ENCODE measurements at places on chromosomes 7 and 10. TPM values are rescaled to one million over a fixed set of nuclear protein-coding genes. Genes with fewer than 3 reads are reported as not detected.

COL1A2 gene
- 0.26 TPM for total RNA-seq

- DNase-seq: no peak
Observed at GRCh38 chr7:27973625-27974024, 207.0 kb downstream of the JAZF1 start.

GRCh38 chr10:70122742-70123141, 9.9 kb downstream of the AIFM2 start:
- no peak for DNase-seq

GRCh38 chr7:13991791-13992595, 2.5 kb upstream of the ETV1 start:
- DNase-seq: no peak

OR2A7 gene
- not detected for total RNA-seq

- peak; percentile 6 for DNase-seq
Observed at GRCh38 chr10:47277352-47278151, 22.4 kb upstream of the GDF10 start.

GRCh38 chr7:17706734-17707133, 233.6 kb downstream of the SNX13 start:
- DNase-seq: peak; percentile 74

GRCh38 chr7:7576344-7576743, 9.7 kb downstream of the MIOS start:
- DNase-seq: no peak

TLX1 gene
- not detected for total RNA-seq

GRCh38 chr7:83457022-83457892, 191.7 kb downstream of the SEMA3E start:
- DNase-seq: no peak

DNA sequence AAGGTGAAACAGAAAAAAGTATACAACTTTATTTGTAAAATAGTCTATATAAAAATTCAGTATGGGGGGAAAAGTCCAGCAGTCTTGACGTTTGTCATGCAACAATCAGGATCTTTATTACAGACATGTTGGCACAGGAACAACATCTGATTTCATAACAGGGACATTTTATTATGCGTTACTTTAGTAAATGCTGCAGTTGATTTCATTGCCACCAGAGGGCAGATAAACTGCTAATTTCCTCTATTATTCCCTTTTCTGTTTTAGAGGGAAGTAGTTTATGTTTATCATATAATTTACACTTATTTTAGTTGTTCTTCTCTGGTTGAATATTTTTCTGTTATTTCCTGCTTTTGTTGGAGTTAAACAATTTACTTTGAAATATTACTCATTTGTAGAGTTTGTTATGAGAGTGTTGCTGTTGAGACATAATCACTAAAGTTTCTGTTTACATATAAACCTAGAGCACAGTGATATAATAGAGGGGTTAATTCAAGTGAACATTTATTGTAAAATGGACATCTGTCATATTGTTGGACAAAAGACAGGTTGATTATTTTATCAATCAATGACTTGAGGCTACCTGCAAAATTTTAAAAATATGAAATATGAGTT, 3.3 kb downstream of the PLXDC2 start:
- DNase-seq: peak; percentile 38

DNA sequence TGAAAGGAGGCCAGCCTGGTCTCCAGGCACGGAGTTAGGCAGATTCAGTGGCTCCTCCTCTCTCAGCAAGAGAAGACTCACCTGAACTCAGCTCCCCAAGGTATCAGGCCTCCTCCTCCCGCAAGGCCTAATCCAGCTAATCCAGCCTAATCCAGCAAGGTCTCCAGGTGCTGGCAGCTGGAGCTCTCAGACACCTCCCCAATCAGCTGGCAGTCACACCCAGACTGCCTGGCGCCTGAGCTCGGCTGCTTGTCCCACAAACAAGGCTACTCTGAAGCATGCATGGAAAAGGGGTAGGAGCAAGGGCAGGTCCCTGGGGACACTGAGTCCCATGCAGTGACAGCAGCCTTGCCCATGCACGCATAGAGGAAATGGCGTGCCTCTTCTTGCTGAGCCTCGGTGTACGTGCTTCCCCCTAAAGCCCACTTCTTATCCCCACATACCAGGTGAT, 3.3 kb upstream of the OPN4 start:
- DNase-seq: no peak

DNA sequence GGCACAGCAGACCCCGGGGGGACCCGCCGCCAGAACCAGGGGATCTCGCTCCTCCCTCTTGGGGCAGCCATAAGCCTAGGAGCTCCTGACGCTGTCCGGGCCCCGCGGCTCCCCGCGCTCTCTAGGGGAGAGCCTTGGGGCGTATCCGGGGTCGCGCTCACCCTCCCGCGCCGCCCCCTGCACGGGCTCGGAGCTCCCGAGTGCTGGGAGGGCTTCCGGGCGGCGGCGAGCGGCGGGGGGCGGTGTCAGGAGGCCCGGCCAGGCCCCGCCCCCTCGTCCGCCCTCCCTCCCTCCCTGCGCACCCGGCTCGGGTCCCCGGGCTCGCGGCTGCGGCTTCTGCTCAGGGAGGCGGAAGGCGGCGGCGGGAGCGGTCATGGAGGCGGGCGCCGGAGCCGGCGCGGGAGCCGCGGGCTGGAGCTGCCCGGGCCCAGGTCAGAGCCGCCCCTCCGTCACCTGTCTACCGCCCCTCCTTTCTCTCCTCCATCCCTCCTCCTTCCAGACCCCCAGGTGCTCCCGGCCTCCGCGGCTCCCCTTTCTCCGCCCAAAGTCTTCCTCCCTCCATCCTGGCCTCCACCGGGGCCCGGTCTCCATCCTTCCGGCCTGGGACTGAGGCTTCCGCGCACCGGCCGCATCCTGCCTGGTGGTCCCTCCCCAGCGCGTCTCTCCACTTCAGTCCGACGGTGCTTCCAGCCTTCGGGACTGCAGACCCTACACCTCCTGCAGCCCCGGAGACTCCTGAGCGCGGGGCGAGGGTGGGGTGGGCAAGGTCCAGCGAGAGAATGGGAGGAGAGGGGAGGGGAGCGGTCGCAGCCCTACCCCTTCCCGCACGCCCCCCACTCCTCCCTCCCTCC, at the start of gene CCDC136:
Gene CCDC136 (plus strand): TSS at position 848 of the 851 bp plus-strand sequence. CDS start 444 bp downstream, outside the sequence.
- DNase-seq: peak; percentile 40

GRCh38 chr7:130940907-130941306, 206.9 kb upstream of the KLF14 start:
- no peak for DNase-seq

- peak; percentile 48 for DNase-seq
Observed at GRCh38 chr7:131583430-131583829, 27.0 kb upstream of the PODXL start.

- DNase-seq: no peak
Observed at GRCh38 chr7:2728316-2729030, 40.5 kb downstream of the AMZ1 start.

- no peak for DNase-seq
Observed at GRCh38 chr10:118725886-118726500, 28.8 kb downstream of the CACUL1 start.

ZC3HAV1L gene
- total RNA-seq: 2.7 TPM

DNA sequence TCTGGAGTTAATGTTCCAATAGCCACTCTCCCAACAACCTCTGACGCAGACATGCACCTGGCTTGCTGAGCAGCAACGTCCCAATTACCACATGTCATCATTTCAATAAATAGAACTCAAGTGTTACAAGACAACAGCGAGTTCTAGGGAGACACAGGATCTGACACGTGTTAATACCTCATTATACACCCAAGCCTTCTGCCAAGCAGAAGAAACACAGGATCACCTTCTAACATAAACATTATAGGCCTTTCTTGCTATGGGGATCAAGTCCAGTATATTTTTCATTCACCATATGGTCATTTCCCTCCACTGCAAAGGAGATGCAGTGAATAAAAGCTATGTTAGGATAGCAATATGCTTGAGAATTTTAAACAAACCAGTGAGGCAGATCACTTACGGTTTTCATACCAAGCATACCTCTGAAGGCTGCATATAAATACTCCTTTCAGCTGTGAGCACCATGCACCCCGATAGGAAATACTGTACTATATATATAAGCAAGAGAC, 74.2 kb downstream of the JAZF1 start:
- no peak for DNase-seq

PGAM2 gene
- total RNA-seq: not detected

DNA sequence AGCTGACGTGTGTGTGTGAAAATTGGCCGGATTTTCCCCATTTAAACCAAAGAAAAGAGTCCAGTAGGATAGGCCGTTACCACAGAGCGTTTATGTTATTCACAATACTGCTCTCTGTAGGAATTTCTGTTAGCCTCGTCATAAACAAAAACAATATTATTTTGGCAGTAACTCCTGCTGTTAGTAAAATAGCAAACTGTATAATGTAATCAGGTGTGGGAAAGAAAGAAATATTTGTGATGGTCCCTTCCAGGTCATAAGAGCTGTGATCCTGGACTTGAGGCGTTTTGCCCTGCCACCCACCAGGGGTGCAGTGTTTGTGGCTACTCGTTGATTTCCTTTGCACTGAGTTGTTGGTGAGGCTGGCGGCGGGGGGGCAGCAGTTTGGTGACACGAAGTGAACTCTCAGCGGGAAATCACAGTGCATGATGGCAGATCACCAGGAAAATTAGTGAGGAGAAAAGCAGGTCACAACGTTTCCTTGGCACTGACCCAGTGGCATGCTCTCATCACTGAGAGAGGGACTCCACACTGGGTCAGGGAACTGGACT, 2.8 kb downstream of the EEPD1 start:
- DNase-seq: no peak

IFIT1B gene
- total RNA-seq: not detected
